ENCODE measurements at places on chromosomes 11 and 22. TPM values are rescaled to one million over a fixed set of nuclear protein-coding genes. Genes with fewer than 3 reads are reported as not detected.

DNA sequence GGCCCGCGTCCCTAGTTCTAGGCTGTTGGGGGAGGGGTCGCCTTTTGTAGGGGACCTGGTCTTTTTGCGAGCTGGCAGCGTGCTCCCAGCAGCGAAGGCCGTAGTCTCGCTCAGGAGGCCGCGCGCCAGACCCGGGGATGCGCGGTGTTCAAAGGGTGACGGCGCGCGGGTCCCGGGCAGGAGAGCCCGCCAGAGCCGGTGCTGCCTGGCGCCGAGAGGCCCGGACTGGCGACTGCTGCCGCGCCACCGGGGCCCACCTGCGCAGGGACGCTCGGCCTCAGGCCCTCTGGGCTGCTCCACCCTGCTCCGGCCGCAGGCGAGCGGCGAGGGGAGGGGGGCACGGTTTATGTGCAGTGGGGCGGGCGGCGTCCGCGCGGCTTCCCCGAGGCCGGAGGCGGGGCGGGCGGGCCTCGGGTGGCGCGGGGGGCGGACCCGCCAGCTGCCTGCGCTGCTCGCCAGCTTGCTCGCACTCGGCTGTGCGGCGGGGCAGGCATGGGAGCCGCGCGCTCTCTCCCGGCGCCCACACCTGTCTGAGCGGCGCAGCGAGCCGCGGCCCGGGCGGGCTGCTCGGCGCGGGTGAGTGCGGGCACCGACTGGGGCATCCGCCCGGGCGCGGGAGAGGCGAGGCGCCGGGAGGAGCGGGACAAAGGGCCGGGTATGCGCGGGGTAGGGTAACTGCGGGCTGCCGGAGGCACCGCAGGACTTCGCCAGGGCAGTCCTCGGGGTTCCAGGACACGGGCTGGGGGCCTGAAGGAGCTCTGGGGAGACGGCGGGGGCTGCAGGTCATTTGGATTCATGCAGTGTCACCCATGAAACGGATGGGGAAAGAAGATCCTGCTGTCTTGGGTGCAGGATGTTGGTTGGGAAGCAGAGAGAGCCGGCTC is at the start of gene PRSS23:
Gene PRSS23 (plus strand): TSS at position 467 of the 884 bp plus-strand sequence. CDS start 7,102 bp downstream, outside the sequence.
- no peak within 1 kb of the TSS for H3K27ac ChIP-seq
- peaks cover 16% of the 10 kb centered on the region for H3K27me3 ChIP-seq
- no peaks in the 10 kb centered on the region for H3K36me3 ChIP-seq
- H3K4me1 ChIP-seq, result peaks cover 9% of the 10 kb centered on the region

DNA sequence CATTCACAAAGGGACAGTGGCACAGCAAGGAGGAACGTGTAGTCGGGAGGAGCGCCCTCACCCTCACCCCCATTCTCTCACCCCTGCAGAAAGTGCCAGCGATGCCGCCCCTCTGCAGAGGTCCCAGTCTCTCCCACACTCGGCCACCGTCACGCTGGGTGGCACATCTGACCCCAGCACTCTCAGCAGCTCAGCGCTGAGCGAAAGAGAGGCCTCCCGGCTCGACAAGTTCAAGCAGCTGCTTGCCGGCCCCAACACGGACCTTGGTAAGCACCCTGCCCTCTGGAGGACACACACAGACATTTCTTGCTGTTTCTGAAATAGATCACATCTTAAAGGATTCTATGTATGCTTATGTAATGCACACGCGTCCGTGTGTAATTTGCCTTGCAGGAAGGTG is 34.9 kb downstream of the TBC1D22A start:
- H3K27ac ChIP-seq, result no peak overlapping the region
- no peak overlapping the region for H3K4me3 ChIP-seq
- DNase-seq, result no peak
- H3K27me3 ChIP-seq, result no peaks in the 10 kb centered on the region

The EXPH5 gene
- total RNA-seq, result 11.5 TPM

The LRRC32 gene
- 0.44 TPM for total RNA-seq

All from H1 (cell line).